ENCODE measurements at places on chromosomes 5 and 9. TPM values are rescaled to one million over a fixed set of nuclear protein-coding genes. Genes with fewer than 3 reads are reported as not detected.

KYAT1 gene
- 19.4 TPM for total RNA-seq

TMCO6 gene
- total RNA-seq, result 60.3 TPM

N4BP3 gene
- total RNA-seq, result 19.9 TPM

IL13 gene
- not detected for total RNA-seq

DBH gene
- total RNA-seq, result not detected

TEX48 gene
- not detected for total RNA-seq

ZFP62 gene
- 29.7 TPM for total RNA-seq

NPR3 gene
- 2.4 TPM for total RNA-seq

Data from lower leg skin (tissue), 4 donors.